Hypothalamus (tissue), 51 donors: ENCODE measurements at places on chromosomes 16 and 17.

- DNase-seq, result no peak
Measured at GRCh38 chr17:69335058-69335457, 8.1 kb upstream of the ABCA5 start.

GRCh38 chr16:14289692-14290340, 218.7 kb downstream of the MRTFB start:
- DNase-seq, result no peak

DNA sequence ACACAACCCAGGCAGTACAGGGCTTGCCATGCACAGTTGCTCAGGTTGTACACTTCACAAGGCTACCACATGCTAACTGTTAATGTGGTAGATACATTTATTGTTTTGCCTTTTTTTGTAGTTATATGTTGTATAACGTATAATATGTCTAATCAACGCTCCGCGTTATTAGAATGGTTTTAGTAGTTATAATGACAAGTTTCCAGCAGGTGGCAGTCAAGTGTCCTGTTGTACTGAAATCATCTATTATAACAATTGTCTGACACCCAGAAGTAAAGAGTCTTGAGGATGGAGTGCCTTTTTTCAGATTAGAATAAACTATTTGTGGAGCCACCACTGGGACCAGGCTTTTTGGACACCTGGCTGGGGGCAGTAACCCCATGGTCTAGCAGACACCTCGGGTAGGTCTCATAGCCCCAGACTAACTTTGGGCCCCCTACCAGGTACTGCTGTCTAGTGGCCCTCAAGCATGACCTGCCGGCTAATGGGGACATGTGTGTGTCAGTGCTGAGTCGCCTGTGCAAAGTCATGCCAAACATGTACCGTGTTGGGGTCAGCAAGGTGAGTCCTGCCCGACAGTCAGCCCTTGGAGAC, 32.8 kb downstream of the MYO15A start:
- no peak for DNase-seq

- no peak for DNase-seq
Measured at GRCh38 chr17:60901242-60901641, 223.6 kb downstream of the BCAS3 start.

DNA sequence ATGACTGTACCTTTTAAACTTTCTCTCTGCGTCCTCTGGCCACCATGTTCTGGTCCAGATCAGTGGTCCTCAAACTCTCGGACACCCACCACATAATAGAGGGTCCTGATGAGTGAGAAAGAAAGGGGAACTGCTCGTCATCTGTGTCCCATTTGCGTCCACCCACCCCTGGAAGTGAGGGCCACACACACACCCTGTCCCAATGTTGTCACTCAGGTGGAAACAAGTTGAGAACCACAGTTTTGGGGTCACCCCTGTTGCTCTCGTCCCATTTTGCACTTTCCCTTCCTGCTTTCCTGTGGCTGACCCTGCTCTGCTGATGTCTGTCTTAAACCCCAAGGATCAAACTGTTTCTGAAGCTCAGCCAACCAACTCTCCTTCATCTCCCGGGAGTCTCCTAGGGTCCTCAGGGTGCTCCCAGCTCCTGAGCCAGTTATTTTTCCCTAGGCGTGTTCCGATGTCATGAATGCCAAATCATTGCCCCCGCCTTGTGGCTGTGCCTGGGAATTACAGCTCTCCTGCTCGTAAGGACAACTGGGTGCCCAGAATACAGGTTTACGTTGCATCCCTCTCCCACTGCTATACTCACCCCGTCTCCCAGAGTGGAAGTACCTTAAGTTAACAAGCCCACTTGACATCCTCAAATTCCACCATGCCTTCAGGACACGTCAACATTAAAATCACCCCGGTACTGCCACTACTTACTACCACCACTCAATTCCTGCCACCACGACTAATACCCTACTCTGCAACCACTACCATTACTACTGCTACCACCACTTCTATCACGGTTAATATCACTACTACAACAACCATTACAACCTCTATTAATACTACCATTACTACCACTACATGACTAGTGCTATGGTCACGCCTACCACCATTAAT, 26.0 kb upstream of the HNF1B start:
- DNase-seq, result no peak

- DNase-seq, result no peak
Measured at GRCh38 chr16:27237219-27238015, 31.2 kb downstream of the NSMCE1 start.

- peak; percentile 14 for DNase-seq
Measured at GRCh38 chr16:55835581-55835980, 2.7 kb upstream of the CES1 start.

DNA sequence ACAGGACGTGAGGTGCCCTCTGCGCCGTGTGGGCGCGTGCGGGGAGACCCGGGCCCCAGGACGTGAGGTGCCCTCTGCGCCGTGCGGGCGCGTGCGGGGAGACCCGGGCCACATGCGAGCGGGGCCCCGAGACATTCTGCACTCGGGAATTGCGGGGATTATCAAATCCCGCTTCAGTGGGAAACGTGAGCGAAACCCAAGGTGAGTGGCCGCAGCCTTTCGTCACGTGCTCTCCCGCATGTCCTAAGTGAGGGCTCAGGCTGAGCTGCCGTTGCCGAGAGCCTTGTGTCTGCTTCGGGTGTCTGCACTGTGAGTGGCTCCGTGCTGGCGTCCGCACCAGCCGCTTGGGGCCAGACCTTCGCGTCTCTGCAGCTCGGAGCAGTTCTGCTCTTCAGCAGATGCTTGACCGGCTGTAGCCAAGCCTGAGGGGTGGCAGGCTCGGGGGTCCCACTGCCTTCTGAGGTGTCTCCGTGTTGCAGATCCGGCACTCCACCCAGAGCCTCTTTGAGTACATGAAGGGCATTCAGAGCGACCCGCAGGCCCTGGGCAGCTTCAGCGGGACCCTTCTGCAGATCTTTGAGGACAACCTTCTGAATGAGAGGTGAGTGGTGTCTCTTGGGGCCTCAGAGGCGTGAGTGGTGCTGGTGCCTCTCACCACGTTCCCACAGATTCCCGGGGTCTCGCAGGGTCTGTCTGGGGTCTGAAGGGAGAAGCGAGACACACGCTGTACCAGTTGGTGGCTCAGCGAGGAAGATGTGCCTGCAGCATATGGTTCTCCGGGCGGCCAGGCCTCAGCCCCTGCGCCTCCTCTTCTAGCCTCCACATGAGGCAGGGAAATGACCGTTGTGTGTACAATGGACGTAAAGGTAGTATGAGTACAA, 90.5 kb upstream of the ZNF750 start:
- no peak for DNase-seq

GRCh38 chr17:61488878-61489718, 36.9 kb downstream of the TBX4 start:
- DNase-seq, result no peak

DNA sequence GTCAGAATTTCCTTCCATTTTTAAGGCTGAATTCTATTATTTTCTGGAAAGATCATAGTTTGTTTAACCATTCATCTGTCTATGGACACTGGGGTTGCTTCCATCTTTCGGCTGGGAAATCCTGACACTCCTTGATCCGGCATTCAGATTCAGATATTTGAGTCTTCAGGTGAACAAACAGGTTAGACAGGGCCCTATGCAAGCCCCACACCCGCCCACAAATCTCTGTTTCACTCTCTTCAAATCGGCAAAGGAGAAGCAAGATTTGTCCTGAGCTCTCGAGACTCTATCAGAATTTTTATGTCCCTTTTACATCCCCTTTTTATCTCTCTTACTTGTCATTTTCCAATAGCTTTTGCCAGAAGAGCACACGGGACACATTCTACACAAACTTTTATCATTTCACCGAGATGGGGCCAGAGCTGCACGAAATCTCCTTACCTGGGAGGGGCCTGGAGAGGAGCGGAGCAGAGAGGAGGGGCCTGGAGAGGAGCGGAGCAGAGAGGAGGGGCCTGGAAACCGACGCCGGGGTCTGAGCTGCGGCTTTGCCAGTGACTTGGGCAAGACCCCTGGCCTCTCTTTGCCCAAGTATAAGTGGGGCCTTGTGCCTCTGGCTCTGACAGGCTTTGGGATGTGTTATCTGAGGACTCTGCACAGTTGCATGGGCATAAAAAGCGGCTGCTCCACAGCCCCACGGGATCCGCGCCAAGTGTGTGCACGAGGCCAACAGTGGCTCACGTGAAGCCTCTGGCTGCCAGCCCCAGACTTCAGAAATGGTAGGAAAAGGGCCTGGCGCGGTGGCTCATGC, 54.3 kb upstream of the RBFOX3 start:
- DNase-seq, result no peak

- DNase-seq, result no peak
Measured at GRCh38 chr16:85995541-85996423, 96.8 kb downstream of the IRF8 start.

GRCh38 chr16:75118943-75119539, 2.5 kb upstream of the LDHD start:
- DNase-seq, result no peak

DNA sequence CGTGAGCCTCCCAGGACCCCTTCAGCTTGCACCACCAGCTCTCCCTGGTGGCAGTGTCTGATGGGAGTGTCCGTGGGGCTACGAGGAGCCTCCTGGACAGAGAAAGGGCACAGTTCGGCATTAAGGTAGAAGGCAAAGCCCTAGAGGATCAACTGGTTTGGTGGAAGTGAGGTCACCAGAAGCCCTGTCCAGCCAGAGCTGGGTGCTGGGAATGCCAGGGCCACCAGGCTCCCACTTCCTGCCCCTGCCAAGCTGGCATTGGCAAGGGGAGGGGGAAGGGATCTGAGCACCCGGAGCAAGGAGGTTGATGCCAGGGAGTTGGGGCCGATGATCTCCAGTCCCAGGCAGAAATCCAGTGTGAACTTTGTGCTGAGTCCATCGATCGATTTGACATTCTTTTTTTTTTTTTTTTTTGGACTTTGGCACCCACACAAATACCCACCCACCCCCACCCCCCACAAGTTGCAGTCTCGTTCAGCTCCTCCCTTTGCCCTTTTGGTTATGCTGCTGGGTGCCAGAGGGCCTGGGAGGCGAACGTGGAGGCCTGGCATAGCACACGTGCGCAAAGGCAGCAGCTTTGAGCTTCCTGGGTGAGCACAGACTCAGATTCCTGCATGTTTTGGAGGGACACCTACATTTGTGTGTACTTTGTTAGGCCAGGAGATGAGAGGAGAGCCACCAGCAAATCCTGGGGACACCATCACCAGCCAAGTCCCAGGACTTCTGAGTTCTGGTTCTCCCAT, 2.1 kb downstream of the NHERF1 start:
- no peak for DNase-seq

DNA sequence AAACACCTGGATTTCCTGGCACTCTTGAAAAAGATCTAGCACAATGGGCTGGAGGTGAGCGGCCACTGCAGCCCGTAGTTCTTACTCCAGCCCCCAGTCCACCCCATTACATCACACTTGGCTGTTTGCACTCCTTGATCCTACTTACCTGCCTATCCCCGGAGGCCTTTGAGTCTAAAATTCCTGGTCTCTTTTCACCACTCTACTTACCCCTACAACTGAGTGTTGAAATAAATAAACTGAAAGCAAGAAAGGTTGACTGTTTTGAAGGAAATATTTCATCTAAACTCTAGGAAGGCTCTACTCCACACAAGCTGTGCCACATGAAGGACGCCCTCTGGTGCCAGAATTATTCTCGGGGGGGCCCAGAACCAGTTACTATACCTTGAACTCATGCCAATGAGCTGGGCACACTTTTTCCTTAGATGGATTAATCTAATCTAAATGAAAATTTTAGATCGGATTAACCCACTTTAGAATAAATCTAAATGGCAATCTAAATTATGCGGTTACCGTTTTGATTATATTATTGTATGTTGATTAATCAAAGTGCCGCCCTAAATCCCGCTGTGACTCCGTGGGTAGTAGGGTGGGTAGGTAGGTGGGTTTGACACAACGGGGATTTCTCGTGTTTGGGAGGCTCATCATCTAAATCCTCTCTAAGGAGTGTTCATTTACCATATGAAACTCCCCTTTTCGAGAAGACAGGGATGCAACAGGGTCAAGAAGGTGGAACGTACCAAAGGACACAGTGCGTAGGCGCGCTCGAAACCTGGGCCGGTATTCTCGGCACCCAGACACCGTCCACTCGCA, 651 bp upstream of the EIF1 start:
- DNase-seq, result no peak

- DNase-seq, result no peak
Measured at GRCh38 chr17:65314212-65314611, 177.0 kb downstream of the RGS9 start.

DNA sequence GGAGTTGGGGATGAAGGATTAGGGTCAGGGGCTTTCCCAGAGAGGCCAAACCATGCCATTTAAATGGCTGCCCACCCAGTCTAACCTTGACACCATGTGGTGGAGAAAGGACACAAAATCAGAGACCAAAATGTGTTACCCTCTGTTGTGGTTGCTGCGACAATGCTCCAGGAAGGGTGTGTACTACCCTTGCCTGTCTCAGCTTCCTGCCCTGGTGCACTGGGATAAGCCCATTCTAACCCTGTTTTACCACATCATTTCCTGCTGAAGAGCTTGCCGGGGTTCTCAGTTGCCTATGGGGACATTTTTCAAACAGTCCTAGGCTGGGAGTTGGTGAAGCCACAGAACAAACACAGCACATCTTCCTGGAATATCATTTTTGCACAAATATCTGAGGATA, 4.9 kb downstream of the OR4D1 start:
- DNase-seq, result no peak

DNA sequence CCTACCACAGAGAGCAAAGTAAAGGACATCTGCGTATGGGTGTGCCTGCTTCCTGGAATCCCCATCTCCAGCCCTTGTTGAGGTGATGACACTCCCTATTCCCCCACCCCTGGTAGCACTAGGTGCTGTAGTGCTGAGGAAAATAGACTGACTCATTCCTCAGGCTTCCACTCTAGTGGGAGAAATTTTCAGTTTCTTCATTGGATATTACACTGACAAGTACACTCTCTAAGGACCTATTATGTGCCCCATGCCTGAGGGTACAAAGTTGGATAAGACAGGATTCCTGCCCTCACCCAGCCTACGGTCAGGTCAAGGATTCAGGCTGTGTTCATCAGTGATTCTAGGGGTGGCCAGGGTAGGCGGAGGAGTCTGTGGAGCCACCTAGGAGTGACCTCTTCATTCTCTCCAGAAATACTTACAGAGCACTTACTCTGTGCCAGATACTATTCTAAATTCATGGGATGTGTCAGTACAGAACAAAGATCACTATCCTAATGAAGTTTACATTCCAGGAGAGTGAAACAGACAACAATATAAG, 4.5 kb upstream of the ZC3H7A start:
- DNase-seq, result no peak

DNA sequence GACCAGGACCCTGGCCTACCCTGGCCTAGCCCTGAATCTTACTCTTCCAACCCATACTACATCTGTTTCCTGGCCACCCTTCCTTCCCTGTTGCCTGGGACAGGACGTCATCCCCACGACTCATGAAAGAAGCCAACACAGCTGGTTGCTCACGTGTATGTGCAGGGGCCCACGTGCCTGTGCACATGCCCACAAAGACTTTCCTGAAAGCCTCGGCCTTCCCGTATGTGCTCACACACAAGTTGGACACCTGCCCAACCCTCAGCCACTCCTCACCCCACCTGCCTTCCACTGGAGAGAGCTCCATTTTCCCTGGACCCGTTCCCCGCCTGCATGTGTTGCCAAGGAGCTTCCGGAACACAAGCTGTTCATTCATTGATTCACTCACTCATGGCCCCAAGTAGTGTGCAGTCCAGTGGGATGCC, 7.0 kb downstream of the PLXDC1 start:
- no peak for DNase-seq

- no peak for DNase-seq
Measured at GRCh38 chr17:46915596-46915995, 7.4 kb upstream of the GOSR2 start.

GRCh38 chr17:61532826-61533225, 58.2 kb downstream of the NACA2 start:
- no peak for DNase-seq
